Activated naive CD4-positive, alpha-beta T cell treated with Interleukin-2 at 50 U/mL for 16 hours (primary cell): ENCODE measurements at places on chromosomes 7 and 10.

DNA sequence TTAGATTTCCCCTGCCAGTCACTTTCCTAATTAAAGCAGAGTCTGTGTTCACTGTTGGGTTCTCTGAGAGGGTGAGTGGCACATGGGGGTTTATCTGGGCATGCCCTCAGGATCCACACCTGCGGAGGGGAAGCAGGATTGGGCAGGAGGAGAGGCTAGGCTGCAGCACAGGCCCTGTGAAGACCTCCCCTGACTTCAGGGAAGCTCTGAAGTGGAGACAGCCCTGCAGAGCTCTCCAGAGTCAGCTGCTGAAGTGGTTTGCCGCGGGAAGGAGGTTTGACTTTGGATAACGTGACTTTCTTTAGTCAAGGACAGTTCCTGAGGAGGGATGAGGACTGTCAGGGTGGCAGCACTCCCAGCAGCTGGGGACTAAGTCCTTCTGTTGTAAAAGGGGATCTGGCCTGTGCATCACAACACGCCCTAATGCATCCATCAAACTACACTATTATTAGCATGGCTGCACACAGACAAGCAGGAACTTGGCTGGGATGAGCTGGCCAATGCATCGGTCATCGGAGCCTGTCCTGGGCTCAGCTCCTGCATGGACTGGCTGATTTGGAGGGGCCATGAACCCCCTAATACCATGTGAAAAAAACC, 50.9 kb upstream of the LEP start:
- no peak for DNase-seq

DNA sequence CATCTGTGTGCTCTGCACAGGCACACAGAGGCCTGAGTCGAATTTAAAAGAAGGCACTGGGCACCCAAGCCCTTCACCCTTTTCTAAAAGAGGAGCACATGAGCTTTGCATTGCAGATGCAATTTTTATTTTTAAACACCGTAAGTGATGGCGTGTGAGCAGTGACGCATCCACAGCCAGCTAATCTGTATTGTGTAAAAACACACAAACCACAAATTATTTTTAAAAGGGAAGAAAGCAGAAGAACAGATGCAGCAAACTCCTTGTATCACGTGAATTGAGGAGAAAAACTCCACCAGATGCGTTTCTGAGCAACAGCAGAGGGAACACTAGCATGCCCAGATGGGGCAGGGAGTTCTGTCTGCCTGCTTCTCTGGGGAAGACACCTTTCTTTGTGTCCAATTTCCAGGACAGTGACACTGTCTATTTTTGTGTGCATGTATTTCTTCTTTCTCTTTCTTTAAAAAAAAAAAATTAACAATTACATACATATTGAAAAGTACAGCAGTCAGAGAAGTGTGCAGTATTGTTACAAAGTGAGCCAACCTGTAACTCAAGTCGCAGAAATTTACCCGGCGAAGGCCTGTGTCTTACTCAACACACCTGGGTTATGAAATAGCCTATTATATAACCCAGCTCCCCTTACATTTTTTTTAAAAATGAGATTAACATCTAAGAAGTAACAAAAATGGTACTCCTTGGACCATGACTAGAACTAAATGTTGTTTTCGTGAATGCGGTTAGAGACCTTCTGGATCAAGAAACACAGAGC, 39.2 kb downstream of the EEPD1 start:
- DNase-seq, result no peak

GRCh38 chr10:116233230-116233629, 39.8 kb downstream of the GFRA1 start:
- DNase-seq, result no peak

GRCh38 chr10:78775891-78776290, 292.9 kb upstream of the ZMIZ1 start:
- DNase-seq, result no peak

DNA sequence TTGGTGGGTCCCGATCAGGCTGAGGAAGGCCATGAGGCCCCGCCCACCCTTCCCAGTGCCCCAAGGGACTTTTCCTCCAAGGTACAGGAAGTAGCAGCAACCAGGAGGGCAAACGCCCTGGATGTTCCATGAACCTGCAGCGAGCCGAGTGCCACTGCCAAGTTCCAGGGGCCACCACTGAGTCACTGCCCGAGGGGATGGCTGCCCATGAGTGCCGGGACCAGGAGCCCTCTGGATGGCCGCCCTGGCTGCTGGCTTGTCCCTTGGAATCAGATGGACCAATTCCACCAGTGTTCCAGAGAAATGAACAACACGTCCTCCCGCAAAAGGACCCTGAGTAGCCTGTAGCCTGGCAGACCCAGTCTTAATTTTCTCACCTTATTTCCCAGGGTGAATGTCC, 74.2 kb downstream of the ZRANB1 start:
- no peak for DNase-seq

DNA sequence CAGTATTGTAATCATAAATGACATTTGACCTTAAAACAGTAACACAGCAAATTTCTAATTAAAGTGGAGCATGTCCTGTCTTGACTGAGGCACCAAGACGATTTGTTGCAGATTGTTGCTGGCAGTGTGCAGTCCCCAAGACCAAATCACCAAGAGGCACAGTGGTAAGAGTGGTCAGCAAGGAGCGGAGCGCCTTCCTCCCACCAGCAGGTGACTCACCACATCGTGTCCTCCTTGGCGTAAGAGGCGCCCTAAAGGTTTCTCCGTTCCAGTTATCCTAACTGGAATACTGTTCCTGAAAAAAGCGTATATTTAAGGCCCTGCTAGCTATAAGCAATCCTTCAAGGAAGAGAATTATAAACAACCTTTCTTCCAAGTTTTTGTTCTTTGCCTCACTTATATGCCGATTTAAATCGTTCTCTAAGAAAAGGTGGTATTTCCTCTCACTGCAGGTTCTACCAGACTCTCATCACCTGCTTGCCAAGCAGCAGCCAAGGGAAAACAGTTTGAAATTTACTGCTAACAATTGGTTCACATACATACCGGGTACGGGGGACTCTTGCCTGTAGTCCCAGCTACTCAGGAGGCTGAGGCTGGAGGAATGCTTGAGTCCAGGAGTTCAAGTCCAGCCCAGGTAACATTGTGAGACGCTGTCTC, 10.7 kb upstream of the REPIN1 start:
- DNase-seq, result no peak

GRCh38 chr7:133115596-133115995, 33.7 kb upstream of the CHCHD3 start:
- no peak for DNase-seq

DNA sequence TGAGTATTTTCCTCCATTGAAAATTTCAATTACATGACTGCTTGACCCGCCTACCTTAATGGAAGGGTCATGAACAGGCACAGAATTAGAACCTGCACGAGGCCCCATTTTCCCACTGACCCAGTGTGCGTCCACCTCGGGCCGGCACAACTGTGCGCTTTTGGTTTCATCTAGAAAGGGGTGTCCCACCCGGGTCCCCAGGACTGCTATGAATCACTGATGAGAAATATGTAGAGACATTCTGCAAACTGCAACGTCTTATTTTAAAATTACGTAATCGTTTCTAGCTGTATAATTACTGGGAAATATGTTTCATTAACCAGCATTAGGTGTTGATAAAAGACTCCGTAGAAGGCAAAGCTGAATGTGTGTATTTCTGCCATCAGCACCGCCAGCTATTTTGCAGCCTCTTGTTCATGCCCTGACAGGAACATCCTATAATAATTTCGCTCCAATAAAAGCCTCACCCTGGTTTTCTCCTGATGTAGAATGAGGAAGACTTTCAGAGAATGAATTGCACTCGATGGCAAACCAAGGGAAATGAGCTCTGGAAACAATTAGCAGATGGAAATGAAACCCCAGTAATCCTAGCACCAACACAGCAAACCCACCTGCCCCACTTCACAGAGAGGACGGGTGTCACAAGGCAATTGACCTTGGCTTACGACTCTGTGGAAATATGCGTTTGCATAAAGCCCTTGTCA, 562.1 kb downstream of the DNAJB6 start:
- DNase-seq, result no peak

DNA sequence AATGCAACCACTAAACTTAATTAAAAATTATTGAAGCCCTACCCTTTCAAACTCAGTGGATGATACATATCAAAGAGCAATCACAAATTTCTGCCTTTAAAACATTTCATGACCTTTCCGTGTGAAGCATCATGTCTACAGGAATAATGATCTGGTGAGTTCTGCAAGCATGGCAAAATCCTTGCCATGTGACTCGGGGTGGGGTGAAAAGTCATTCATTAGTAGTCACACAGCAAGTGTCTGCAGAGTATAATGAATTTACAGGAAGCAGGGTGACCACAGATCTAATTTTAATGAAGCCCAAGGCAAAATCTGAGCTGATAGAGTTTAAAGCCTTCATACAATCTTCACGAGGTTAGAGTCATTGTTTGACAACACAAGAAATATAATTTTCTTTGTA, 351.9 kb downstream of the THSD7A start:
- no peak for DNase-seq

- DNase-seq, result no peak
Observed at GRCh38 chr10:132582771-132583170, 45.2 kb downstream of the INPP5A start.

GRCh38 chr7:155066417-155066950, 3.6 kb upstream of the HTR5A start:
- no peak for DNase-seq

DNA sequence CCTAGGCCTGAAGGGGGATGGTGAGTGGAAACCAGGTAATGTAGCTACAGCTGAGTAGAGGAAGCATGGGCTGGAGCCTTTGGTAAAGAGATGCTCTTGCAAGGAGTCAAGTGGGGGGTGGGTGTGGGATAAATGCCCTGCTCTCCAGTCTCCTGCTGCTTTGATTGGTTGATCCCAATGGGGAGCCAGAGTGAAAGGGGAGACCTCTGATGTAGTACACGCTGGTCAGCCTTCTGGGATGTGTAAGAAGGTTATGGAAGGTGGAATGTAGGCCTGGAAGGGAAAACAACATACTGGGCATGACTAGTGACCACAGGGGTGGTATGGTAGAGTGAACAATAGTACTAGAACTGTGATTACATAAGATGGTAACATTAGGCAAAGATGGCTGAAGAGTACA, 44.3 kb downstream of the TET1 start:
- DNase-seq, result no peak

DNA sequence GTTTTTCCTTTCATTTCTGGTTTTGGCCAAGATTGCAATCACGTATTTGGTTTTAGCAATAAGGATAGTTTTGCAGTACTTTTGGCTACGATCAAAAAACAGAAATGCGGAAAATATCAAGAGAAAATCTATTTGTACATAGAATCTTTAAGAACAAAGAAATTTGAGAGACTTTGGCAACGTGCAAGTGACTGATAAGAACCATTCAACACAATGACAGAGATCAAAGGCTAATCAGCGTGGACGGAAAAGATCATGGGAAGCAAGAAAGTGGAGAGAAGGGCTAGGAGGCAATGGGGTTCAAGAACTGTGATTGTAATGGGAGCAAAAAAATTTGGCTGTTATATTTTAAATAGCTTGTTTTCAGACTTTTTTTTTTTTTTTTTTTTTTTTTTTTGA, 16.2 kb upstream of the LRRN3 start:
- no peak for DNase-seq

DNA sequence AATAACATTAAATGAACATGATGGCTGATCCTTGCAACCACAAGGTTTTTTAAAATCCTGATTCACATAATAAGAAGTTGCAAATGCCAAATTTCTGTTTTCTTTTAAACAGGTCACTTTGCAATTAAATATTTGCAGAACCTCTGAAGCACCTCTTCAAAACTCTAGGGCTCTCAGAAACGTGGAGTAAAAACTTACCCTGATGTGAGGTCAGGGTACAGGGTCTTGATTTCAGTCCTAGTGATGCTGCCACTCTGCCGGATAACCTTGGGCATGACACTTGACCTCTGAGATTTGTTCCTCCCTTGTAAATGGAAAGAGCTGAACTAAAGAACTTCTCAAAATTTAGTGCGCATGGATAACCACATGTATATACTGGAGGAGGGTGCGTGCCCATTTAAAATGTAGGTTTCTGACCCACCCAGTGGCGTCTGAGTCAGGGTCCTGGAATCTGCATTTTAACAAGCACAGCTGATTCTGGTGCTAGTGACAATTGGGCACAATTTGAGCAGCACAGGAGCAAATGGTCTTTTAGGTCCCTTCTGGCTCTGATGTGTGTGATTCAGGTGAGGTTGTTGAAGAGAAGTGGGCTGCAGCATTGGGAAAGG, 35.5 kb upstream of the TNPO3 start:
- no peak for DNase-seq

DNA sequence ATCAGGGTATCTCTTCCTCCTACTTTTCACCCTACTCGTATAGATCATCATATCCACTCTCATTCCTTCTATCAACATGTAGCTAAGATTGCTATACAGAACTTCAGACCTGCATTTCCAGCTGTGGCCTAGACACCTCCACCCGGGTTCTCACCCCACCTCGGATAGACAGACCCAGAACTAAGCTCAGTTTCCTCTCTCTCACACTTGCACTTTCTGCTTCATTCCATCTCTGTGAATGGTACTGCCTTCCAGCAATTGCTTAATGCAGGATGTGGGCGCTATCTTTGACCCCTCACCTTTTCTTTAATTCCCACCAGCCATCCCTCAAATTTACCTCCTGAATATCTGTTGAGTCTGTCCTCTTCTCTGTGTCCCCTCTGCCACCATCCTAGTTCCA, 35.7 kb downstream of the AGK start:
- no peak for DNase-seq

- no peak for DNase-seq
Observed at GRCh38 chr7:109449760-109450159, 880.1 kb downstream of the DNAJB9 start.

- DNase-seq, result no peak
Observed at GRCh38 chr10:49678827-49679479, 498 bp upstream of the C10orf53 start.

- no peak for DNase-seq
Observed at GRCh38 chr10:91190388-91190870, 30.0 kb upstream of the PCGF5 start.

DNA sequence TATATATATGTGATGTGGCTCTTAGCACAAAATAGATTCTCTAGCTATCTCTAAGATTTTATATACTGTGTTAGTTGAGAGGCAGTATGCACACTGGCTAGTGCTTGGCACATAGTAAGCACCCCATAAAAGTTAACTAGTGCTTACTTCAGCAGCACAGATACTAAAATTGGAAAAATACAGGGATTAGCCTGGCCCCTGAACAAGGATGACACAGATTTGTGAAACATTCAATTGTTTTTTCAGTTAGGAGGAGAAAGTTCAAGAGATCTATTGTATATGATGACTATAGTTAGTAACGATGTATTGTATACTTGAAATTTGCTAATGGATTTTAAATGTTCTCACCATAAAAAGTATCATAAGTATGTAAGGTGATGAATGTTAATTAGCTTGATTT, 78.3 kb upstream of the LRRC17 start:
- no peak for DNase-seq

- no peak for DNase-seq
Observed at GRCh38 chr7:48108959-48109847, 20.1 kb downstream of the UPP1 start.
